ENCODE measurements at places on chromosomes 3 and 15.

GRCh38 chr15:57041416-57041815 lies 123.0 kb downstream of the TCF12 start:
- no peak for DNase-seq

GRCh38 chr15:99565049-99565298 lies 810 bp upstream of the MEF2A start:
- no peak for DNase-seq

GRCh38 chr3:159757341-159758060 lies 231.1 kb upstream of the IL12A start:
- no peak for DNase-seq

- no peak for DNase-seq
These were observed 40.3 kb upstream of the ICE2 start for GRCh38 chr15:60519218-60519617.

DNA sequence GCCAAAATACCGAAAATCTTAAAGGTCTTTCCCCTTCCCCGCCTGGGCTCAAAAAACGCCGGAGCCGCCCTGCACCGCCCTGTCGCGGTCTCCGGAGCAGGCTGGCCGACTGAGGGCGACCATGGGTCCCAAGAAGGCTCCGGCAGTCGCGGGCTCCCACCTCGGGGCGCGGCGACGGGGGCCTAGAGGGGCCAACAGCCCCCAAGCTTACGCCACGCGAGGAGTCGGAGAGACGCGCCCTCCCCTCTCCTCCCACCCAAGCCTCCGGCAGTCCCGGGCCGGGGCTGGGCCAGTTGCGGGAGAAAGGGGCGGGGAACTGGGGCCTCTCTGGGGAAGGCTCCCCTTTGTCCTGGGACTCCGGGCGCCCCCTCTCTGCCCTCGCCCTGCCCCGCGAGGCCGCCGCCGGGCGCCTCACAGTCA lies 69.2 kb downstream of the GOLGA8B start:
- DNase-seq, result no peak

- no peak for DNase-seq
These were observed 7.5 kb downstream of the MYNN start for GRCh38 chr3:169780742-169781141.

- DNase-seq, result no peak
These were observed 264.7 kb downstream of the ZBBX start for GRCh38 chr3:167115331-167115934.

GRCh38 chr15:51004103-51004551 lies 90.6 kb downstream of the TNFAIP8L3 start:
- no peak for DNase-seq

GRCh38 chr3:10015461-10015904 lies 10.8 kb upstream of the FANCD2 start:
- peak; percentile 90 for DNase-seq

DNA sequence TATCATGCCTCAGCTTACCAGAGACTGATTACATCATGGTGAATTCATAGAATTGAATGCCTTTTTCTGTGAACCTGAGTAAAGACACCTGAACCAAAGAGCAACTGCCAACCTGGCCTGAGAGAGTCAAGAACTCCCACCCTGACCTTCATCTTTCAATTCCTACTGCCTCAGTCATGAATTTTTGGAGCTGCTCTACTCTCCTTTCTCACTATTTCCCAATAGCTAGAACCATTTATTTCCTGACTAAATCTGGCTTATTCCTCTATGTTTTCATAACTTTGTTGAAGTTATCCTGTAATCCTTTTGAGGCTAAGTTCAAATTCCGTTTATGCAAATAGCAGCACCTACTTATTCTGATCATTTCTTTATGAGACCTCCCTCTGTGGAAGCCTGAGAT lies 712.4 kb upstream of the UBE2E2 start:
- no peak for DNase-seq

- peak; percentile 9 for DNase-seq
These were observed 167.0 kb upstream of the ANKRD28 start for GRCh38 chr3:15964605-15965442.

DNA sequence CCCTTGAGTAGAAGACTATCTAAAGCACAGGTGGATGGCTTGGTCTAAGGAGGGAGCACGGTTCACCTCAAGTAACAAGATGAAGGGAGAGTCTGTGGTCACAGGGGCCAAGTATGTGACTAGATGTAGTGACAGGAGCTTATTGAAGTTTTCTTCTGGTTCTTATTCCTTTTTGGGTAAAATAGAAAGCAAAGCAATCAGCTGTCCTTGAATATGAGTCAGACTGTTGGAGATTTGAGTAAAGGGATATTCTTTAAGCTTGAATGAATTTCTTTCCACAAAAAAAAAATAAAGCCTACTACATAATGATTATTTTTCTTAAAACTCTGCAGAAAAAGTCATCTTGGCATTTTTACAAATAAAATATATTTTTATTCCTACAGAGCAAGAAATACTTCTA lies 1.5 kb upstream of the CNTN6 start:
- no peak for DNase-seq

DNA sequence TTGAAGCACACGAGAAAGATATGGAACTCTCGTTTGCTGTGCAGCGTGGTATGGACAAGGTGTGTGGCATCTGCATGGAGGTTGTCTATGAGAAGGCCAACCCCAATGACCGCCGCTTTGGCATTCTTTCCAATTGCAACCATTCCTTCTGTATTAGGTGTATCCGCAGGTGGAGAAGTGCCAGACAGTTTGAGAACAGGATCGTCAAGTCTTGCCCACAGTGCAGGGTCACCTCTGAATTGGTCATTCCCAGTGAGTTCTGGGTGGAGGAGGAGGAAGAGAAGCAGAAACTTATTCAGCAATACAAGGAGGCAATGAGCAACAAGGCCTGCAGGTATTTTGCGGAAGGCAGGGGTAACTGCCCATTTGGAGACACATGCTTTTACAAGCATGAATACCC lies 1.2 kb downstream of the MKRN3 start:
- no peak for DNase-seq

GRCh38 chr3:72661115-72661457 lies 187.2 kb downstream of the SHQ1 start:
- DNase-seq, result peak; percentile 67

DNA sequence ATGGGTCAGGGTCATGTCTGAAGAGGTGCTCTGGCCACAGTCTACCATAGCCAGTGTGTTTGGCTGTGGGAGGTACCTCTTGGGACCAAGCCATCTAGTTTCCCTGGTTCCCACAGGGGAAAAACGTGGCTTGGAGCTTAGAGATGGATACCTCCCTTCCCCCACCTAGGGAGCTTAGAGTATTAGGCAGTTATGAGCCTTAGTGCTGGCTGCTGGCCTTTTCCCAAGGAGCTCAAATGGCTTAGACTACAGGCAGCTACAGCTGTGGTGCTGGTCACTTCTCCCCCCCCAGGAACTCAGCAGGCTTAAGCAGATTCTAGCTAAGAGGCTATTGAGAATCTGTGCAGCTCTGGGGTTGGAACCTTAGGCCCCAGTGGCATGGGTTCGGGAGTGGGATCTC lies 591.2 kb downstream of the NSUN3 start:
- no peak for DNase-seq

DNA sequence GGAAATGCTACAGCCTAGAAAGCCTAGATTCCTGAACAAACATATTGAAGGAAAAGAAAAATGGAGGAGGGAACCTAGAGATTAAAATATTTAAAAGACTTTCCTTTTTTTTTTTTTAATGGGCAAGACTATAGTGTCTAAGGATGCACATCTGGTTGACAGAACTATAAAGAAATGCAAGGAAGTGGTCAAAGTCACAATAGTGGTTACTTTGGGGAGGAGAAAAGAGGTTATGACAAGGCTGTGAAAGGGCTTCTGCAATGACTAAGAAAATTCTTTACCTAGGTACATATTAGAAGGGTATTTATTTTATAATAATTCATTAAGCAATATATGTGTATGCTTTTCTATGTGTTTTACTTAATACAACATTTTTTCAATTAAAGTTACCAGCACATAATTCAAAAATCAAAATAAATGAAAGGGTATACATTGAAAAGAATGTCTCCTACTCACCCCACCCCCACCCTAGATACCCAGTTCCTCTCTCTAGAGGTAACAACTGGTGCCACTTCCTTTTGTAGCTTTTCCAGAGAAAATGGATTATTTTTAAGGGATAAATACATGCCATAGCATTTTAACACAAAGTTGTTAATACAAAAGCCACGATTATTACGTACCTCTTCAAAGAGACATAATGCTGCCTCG lies 70.1 kb downstream of the HERC1 start:
- DNase-seq, result no peak

DNA sequence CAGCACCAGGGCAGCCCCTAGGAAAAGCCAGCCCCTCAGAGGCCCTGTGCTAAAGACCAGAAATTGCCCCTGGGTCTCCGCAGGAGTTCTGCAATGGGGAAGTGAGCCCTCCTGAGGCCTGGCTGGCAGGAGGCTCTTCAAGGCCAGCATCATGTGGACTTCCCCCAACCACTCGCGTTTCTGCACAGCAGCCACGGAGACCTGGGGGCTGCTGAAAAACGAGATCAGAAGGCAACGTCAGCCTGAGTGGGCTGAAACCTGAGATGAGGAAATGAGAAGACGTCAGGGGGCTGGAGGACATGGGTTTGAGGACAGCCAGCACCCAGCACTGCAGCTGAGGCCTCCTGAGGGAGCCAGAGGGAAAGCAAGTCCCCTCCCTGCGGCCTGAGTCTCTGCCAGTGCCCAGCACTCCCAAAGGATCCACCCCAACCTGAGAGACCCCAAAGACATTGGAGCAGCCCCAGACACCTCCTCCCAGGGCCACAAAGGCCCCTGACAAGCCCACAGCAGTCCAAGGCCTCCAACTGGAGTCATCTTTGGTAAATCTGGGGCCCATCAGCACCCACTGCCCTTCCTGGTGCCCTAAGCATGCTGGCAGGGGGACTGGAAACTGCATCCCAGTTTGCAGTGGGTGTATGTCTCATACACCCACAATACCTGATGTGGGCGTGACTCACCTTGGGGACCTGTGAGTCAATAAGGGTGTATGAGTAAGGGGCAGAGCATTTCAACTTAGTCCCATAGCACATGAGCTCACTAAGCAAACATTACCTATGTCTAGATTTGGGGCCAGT lies 29.2 kb upstream of the CYP11A1 start:
- no peak for DNase-seq

DNA sequence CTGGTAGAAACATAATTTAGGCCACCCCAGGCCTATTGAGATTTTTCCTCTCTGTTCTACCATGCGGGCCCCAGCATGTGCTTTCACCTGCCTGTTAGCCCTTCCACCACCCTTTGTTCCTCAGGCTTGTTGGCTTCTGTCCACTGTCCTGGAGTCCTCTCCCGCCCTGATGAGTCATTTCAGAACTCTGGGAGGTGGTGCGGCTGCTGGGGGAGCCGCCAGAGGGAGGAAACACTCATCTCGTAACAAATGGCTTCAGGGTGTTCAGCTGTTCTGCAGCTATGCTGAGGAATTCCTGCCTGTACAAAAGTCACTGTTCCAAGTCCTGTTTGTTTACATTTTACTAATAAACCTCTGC lies 36.3 kb downstream of the LRTM1 start:
- peak; percentile 95 for DNase-seq

GRCh38 chr3:161358488-161358887 lies 12.8 kb downstream of the SPTSSB start:
- DNase-seq, result no peak

DNA sequence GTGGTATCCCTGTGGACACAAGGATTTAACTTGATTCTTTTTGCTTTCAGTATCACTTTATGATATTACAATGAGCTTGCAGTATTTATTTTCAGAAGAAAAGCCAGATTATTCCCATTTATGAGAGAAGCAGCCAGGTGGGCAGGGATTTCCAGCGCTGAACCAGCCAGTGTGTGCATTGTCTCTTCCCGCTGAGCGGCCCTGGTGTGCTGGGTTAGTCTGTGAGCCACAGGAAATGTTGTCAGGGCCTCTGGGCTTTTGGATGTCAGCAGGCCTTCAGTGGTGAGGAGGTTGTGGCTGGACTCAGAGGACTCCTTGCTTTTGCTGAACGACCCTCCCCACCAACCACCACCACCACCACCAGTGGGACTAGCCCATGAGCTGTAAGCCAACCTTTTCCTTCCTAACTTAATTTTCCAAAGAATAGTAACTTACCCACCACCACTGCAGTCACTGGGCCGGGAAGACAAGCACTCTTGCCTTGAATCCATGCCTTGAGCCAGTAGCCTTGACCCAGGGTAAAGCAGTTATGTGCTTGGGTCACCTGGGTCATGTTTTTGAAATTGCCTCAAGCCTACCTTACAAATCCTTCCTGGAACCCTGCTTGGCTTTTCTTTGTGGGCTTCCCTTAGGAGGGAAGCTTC lies 33.1 kb downstream of the FLNB start:
- no peak for DNase-seq

GRCh38 chr3:196142202-196142956 lies 60.5 kb upstream of the TFRC start:
- peak; percentile 50 for DNase-seq

GRCh38 chr15:57675481-57676181 lies 30.9 kb upstream of the POLR2M start:
- no peak for DNase-seq

- DNase-seq, result peak; percentile 33
These were observed 618.1 kb downstream of the RBMS3 start for GRCh38 chr3:29899021-29899420.

DNA sequence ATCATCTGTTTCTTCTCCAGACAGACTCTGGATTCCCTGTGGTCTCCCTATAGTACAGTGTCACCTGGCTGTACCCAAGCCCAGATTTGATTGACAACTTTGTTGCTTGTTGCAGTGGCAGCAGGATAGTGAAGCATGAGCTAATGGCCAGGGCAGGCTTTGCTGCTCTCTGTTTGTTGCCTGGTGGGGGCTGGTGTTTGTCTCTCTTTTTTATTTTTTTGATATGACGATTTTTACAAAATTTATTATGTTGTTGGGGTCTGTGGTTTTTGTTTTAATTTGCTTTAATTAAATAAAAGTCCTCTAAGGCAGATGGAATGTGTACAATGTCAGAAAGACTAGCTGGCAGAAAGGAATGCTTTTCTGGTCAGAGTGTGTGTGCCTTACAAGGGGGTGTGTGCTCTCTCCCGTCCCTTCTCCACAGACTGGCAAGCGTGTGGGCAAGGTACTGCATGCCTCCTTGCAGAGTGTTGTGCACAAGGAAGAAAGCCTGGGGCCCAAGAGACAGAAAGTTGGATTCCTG lies 15.2 kb upstream of the CLEC3B start:
- no peak for DNase-seq

- DNase-seq, result peak; percentile 1
These were observed 239.3 kb downstream of the EPHB1 start for GRCh38 chr3:135034291-135034768.

DNA sequence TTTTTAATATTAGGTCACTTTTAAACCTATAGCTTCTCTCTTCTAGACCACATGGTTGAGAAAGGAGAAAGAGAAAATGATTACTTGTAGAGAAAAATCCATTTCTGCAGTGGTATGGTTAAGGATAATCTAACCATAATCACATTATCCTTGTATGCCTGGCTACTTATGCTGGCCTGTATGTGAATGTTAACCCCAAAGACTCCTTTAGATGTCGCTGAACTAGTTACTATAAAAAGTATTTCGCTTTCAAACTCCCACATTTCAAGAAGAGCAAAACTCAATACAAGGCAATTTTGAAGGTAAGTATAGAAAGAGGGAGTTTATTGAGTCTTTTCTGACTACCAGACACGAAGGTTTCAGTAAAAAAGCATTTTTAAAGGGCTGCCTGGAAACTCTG lies 2.2 kb downstream of the KCTD6 start:
- DNase-seq, result no peak

GRCh38 chr3:31382856-31383255 lies 149.9 kb upstream of the STT3B start:
- no peak for DNase-seq

All from muscle of back (tissue), 13 donors.